ENCODE measurements at places on chromosomes 7 and 10.

DNA sequence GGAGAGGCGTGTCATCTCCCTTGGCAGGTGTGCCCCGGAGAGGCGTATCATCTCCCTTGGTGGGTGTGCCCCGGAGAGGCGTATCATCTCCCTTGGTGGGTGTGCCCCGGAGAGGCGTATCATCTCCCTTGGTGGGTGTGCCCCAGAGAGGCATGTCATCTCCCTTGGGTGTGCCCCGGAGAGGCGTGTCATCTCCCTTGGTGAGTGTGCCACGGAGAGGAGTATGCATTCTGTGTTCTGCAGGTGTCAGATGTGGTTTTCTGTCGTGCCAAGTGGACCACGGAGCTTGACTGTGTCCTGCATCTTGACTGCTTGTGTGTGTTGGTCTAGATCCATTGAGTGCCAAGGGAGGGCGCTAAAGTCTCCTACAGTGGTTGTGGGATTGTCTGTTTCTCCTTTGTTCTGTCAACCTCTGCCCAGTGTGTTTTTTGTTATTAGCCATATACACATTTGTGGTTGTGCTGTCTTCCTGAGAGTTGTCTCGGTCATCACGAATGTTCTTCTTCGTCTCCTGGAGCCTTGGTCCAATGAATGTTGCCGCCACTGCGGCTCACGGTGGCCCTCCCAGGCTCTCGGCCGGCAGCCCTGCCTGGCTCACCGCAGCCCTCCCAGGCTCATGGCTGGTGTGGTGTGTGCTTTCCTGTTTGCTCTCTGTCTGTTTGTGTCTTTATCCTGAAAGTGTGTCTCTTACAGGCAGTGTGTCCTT, 96.8 kb downstream of the INPP5A start:
- no peak for DNase-seq

- no peak for DNase-seq
Measured at GRCh38 chr10:80497187-80498077, 40.3 kb upstream of the SH2D4B start.

DNA sequence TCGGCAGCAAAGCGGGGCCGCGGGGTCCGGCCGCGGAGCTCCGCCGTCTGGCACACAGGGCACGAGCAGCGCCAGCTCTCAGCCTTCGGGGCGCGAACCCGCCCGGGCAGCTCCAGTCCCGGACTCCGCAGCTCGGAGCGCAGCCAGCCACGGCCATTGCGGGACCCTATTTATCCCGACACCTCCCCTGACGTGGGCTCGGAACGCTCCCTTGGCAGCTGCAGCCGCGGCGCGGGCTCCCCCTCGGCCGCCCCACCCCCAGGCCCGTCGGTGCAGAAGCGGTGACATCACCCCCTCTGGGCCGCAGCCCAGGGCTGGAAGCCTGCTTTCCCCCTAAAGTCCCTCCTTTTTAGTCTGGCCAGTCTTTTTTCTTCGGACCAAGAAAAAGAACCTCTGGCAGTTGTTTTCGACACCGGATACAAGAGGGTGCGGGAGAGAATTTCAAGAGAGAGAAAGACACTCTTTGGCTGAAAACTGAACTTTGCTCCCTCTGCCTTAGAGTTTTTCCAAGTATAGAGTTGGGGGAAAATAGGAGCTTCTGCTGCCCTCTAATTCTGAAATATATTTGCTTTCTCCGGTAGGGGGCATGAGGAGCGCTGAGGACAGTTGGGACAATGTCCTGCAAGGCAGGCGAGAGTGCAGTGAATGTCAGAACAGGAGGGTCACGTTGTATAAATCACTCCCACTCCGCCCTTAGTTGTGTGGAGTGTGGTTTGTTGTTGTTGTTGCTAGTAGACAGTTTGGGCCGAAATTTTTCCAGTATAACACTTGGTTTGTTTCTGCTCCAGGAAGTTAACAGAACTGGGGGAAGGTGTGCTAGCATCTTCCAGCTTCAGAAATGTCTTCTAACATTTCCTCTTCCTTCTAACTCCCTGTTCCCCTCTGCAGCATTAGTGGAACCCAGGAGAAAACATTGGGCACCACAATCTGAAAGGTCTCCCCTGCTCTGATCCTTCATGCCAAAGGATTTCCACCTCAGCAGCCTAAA, at the start of gene SFRP4:
TSS of gene SFRP4 (minus strand) at position 145 of the 988 bp plus-strand sequence. CDS start 280 bp downstream, outside the sequence.
- no peak for DNase-seq

GRCh38 chr10:22230158-22230833, 12.5 kb upstream of the EBLN1 start:
- no peak for DNase-seq

DNA sequence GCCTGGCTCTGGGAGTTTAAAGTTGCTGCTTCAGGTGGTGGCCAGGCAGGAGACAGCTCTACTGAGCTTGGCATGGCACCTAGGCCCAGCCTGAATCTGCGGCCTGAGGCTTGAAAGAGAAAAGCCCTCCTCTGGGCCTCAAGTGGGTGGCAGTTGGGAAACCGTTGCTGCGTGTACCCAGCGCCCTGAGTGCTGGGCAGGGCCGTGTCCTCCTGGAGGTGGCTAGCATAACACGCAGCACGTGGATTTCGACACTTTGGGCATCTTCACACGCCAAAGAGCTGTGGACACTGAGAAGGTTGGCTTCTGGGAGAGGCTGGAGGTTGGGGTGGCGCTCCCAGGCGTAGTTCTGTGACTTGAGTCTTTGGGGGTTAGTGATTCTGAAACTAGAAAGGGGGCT, 2.5 kb downstream of the ZNF316 start:
- no peak for DNase-seq

GRCh38 chr10:24929056-24929544, 23.3 kb downstream of the PRTFDC1 start:
- DNase-seq = no peak

DNA sequence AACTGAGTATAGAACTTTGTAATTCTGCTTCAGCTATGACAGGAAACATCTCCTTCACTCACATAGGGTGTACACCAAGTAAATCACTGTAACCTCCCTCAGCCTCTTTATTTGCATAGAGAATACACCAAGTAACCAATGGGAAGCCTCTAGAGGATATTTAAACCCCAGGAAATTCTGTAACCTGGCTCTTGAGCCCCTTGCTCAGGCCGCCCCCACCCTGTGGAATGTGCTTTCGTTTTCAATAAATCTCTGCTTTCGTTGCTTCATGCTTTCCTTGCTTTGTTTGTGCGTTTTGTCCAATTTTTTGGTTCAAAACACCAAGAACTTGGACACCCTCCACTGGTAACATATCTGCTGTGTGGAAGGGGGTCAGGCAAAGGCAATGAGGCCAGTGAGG, 60.2 kb downstream of the CLRN3 start:
- no peak for DNase-seq

DNA sequence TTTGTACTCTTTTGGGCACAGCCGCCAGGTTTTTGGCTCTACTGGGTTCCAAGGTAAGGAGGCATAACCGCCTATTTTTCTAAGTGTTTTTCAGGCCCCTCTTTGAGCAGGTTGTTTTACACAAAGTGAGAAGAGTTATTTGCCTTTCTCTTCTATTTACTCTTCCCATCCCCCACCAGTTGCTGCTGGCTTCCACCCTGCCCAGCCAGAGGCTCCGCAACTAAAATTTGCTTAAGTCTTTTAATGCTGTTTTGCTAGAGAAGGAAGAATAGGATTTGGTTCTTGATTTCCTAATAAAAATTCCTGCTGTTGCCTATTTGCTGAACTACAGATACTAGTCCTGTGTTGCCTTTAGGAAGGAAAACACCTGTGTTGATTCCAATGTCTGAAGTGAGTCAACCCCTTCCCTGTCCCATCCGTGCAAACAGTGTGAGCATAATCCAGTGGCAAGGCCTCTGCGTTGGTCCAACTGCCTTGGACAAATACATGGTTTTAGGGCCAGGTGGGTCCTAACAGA, 1.9 kb downstream of the PLA2G12B start:
- DNase-seq = no peak

DNA sequence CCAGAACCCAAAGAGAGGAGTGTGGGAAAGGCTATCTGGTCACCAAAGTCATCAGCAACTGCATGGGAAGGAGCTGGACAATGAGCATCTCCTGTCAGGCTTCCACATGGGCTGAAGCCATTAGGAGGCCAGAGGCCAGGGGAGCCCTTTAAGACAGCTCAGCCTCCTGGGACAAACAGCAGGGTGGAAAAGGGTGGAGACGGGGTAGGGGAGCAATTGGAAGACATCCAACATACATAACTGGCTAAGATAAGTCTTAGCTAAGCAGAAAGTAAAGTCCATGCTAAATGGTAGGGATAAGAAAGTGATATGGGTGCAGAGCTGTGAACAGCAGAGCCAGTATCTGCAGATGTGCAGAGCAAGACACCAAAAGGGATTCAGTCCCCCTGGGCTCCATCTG, 1.5 kb upstream of the OAT start:
- no peak for DNase-seq

DNA sequence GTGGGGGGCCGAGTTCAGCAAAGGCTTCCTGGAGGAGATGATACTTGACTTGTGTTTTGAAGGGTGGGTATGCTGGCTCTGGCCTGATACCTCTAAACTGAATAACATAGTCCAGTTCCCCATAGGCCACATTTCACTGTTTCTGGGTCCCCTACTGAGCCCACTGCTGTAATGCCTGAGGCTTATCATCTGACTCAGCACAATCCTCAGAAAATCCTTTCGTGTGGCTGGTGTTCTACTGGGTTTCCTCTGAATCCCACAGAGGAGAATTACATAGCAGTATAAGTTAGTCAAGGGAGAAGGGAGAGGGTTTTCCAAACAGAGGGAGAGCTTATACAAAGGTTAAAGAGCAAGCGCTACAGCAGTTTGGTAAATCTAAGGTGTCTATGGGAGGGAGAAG, 2.8 kb upstream of the R3HCC1L start:
- DNase-seq = no peak

GRCh38 chr10:74103560-74104258, 46.9 kb downstream of the AP3M1 start:
- no peak for DNase-seq

DNA sequence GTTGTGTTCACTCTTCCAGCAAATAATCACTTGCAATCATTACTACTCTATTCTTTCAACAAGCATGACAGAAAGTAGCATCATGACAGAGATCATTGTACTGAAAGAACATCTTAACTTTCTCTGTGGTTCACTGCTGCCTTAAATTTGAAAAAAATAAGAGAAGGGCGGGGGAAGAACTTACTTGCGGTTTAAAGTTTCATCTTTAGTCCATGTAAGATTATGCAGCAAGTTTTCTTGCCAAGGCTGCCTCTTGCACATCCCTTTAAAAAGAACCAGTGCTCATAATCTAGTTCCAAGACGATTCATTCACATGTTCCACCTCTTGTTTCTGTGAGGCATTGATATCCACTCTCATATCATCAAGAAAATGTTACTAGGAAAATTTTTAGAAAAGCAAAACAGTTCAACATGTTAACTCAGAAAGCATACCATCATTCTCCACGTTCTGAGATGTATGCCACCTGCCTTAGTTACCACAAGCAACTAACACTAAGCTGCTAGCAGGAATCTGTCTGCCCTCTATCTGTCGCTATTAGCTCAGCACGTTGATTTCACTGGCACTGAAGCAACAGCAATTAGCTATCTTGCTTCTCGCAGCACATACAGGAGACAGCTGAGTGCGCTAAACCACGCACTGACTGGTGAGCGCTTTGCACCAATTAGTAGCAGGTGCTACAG, at the start of gene PCDH15:
TSS of gene PCDH15 (minus strand) at position 491 of the 681 bp plus-strand sequence. CDS start 136,969 bp downstream, outside the sequence.
- peak; percentile 25 for DNase-seq

GRCh38 chr7:2612445-2613097, 19.2 kb upstream of the TTYH3 start:
- DNase-seq = no peak

DNA sequence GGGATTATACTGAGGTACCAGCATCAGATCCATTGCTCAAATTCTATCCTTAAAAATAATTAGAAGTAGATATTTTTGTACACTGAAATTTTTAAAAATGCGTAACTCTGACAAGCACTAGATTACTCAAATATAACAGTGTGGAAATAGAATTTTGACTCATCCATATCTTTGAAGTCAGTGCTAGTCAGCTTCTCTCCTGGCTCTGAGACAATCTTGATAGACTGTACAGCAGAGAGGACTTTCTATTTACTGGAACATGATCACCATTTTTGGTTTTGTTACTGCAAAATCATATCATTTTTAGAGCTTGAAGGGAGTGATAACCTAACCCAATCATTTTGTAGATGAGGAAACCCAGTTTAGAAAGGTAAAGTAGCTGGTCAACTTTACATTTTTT, 195.0 kb downstream of the MTERF1 start:
- no peak for DNase-seq

- DNase-seq = peak; percentile 41
Measured at GRCh38 chr7:33854801-33855350, 50.5 kb upstream of the BMPER start.

- DNase-seq = no peak
Measured at GRCh38 chr7:22945584-22945983, 68.3 kb downstream of the HYCC1 start.

- DNase-seq = no peak
Measured at GRCh38 chr10:33441561-33441960, 107.1 kb upstream of the NRP1 start.

DNA sequence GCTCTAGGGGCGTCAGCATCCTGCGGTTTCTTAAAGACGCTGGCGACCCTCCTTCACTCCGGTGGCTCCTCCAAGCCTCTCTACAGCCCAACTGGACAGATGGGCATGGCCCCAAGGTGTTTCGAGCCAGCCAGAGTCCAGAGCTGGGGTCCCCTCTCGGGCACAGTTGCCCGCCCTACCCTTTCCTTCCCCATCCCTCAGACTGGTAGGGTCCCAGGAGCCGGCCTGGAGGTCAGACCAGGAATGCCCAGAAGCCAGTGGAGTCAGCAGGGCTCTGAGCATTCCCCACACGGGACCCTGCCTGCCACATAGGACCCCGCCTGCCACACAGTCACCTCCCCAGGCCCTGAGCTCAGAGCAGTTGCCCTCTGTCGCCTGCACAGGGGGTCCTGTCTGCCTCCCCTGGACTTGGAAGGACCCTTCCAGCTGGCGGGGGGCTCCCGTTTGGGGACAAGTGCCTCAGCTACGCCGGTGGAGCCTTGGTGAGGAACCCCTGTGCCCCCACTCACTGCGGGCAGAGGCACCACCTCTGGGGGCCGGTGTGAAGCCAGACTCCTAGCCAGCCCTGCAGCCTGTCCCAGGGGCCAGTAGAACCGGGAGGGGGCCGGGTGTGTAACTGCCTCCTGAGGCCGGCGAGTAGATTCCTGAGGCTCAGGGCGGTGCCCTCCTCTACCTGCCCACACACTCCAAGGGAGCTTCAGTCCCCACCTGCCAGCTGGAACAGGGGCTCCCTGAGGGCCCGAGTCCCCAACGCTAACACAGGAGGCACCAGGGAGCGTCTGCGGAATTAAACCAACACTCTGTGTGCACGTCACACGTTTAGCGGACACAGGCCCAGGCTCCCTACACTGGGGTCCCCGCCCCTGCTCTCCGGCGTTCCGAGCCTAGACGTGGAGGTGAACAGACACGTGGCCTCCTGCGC, 19.4 kb upstream of the PDGFA start:
- no peak for DNase-seq

DNA sequence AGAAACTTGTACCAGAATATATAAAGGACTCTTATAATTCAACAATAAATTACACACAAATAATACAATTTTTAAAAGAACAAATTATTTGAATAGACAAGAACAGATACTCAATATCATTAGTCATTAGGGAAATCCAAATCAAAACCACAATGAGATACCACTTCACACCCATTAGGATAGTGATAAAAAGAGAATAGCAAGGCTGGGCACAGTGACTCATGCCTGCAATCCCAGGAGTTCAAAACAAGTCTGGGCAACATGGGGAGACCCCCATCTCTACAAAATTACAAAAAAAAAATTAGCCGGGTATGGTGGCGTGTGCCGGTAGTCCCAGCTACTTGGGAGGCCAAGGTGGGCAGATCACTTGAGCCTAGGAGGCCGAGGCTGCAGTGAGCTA, 52.2 kb upstream of the KCNIP2 start:
- DNase-seq = no peak
